ENCODE measurements at places on chromosomes 5 and 9.

- peak; percentile 57 for DNase-seq
Observed at GRCh38 chr5:10307206-10308148, at the start of gene CMBL. TSS of gene CMBL (minus strand) at chr5:10307902. CDS start at chr5:10290762, 17,140 bp downstream.

DNA sequence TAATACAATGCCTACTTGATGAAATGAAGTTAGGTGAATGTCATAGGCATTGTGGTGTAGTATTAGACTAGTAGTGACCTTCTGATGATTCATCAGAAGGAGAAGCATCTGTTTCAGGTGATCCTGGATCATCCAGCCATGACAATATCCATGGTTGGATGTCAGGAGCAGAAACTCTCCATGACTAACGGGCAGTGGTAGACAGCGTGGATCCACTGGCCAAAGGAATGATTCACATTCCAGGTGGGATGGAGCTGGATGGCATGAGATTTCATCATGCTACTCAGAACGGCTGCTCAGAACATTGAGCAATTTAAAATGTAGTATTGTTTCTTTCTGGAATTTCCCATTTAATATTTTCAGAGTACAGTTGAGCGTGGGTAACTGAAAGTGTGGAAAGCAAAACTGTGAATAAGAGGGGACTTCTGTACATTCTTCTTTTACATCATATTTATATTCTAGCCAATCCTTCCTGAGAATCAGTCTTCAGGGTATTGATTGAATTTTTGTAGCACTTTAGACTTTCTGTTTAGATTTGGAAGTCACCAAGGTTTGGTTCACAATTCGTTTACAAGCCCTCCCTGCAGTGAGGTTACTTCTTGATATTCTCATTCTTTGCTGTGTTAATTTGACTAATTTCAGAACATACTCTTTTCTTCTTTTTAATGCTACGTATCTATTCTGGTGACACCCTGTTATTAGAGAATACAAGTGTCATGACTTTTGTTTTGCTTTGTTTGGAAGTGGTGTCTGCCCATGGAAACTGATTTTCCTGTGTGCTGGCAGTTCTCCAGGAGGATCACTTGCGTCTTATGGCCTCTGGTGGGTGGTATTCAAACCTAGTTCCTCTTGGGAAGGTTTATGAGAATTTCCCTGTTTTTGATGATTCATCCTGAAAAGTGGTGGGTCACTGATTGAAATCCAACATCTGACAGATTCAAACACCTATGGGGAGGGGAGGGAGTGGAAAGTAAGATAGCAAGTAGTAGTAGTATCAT is 12.2 kb upstream of the CLINT1 start:
- peak; percentile 78 for DNase-seq

GRCh38 chr5:145484158-145484557 is 351.0 kb downstream of the PRELID2 start:
- DNase-seq = peak; percentile 93

- no peak for DNase-seq
Observed at GRCh38 chr9:37432020-37432419, 9.5 kb downstream of the GRHPR start.

GRCh38 chr5:106521701-106522100 is 1149.0 kb downstream of the EFNA5 start:
- DNase-seq = peak; percentile 26

- no peak for DNase-seq
Observed at GRCh38 chr5:33737284-33737683, 154.5 kb downstream of the ADAMTS12 start.

- peak; percentile 19 for DNase-seq
Observed at GRCh38 chr5:142386137-142387023, 61.6 kb upstream of the SPRY4 start.

DNA sequence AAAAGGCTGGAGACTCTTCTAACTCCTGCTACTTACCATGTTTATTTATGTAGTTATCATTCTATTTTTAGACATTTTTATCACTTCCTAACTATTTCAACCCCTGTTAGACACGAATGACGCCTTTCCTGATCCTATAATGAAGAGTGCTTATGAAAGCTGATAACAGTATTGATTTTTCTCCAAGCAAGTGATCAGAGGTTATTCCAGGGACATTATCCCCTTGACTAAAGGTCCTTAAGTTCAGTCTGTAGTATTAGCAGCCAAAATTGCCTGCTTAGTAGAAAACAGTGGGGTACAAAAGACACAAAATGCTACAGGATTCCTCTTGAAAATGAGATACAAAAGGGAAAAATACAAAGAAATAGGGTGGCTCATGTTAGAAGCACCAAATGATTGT is 235.6 kb downstream of the DNAH5 start:
- no peak for DNase-seq

GRCh38 chr5:135593886-135594285 is 15.1 kb upstream of the CXCL14 start:
- no peak for DNase-seq

DNA sequence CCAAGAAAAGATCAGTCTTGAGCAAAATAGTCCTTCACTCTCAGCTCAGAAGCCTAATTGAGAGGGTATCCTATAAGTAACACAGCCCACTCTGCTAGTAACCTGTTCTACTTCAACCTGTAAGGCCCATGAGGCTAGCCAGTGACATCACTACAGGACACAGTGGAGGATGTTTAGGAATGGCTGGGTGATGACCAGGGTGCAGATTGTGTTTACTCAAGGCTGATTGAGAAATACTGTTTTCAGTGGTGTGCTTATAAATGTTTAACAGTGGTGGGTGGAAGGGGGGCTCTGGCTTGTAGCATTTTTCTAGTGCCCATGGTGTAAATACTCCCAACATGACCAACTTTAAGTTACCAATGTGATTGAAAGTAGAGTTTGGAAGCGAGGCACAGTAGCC is 159.8 kb upstream of the CCDC152 start:
- no peak for DNase-seq

DNA sequence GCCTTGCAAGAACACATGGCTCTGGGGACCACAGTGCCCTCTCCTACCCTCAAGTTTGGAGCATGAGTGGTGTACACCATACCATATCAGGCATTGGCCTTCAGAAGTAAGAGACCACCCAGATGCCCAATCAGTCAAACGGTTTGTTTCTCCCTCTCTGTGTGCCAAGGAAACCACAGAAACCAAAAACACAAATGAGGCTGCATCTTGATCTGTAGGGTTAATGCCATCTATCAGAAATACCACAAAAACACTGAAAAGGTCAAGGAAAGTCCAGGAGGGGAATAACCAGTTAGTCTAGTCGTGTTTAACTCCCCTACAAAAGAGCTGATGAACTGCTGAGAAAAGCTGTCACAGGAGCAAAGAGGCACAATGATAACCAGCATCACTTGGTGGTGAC is 78.4 kb downstream of the INSYN2B start:
- no peak for DNase-seq

- DNase-seq = no peak
Observed at GRCh38 chr9:123355761-123356431, at the start of gene CRB2. TSS of gene CRB2 (plus strand) at chr9:123356197. CDS start at chr9:123356261, 64 bp downstream.

DNA sequence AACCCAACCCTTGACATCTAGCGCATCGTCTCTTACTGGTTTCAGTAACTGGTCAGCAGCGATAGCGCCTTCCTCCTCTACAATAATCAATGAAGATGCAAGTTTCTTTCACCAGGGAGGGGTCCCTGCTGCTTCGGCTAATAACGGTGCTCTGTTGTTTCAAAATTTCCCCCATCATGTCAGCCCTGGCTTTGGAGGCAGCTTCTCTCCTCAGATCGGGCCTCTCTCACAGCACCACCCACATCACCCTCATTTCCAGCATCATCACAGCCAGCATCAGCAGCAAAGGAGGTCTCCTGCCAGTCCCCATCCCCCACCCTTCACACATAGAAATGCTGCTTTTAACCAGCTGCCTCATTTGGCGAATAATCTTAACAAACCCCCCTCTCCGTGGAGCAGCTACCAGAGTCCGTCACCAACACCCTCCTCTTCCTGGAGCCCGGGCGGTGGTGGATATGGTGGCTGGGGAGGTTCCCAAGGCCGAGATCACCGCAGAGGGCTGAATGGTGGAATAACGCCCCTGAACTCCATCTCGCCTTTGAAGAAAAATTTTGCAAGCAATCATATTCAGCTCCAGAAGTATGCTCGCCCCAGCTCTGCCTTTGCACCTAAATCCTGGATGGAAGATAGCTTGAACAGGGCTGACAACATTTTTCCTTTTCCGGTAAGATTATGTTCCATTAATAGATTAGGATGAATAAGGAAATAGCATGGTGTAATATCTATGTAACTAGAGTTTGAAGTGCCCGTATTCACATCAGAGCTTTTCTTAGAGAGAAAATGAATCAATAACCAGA is 2.2 kb downstream of the CPEB4 start:
- peak; percentile 17 for DNase-seq

DNA sequence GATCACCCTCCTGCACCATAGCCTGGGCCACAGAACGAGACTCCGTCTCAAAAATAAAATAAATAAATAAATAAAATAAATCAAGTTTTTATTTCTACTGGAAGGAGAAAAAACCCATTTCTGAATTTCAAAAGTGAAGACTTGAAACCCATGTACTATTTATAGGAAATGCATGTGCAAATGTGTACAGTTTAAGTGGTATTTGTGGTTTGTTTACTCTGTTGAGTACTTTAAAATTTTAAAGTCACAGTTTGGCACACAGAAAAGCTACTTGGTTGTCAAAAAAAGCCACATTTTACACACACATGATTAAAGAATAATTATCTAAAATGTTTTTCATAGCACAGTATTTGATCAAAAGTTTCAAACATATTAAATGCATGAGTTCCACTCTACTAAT is 43.6 kb downstream of the NR3C1 start:
- DNase-seq = no peak

- peak; percentile 29 for DNase-seq
Observed at GRCh38 chr9:126558051-126558665, 55.6 kb upstream of the LMX1B start.

DNA sequence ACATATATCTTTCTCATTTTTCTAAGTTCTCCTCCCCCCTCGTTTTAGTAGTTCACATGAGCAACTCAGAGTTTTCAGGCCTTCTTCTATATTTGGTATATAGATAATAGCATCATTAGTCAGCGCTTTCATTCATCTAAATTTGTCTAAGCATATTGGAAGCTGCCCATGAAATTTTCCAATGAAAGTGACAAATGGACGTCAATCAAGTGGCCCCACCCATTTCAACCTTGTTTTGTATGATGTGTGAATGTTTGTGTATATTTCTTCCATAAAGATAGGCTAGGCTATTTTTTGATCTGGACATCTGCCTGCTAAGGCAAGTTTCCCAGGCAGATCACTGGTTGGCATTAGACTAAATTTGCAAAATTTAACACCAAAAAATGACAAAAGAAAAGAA is 104.0 kb upstream of the SSBP2 start:
- DNase-seq = no peak

DNA sequence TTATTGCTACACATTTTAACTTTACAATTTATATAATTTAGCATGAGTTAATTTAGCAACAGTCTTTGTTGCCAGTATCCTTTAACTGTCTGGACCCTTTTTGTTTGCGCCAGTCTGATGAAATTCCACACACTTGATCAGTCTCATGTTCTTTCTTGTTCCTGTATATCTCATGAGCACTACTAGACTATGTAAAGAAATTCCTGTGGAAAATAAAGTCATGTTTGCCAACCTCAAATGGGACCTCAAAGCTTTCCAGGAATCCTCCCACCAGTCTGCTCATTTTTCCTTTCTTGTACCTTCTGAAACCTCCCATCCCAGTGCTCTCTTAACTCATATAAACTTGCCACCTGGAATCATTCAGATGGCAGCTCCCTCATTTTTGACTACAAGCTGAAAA is 8.0 kb downstream of the DMXL1 start:
- DNase-seq = no peak

DNA sequence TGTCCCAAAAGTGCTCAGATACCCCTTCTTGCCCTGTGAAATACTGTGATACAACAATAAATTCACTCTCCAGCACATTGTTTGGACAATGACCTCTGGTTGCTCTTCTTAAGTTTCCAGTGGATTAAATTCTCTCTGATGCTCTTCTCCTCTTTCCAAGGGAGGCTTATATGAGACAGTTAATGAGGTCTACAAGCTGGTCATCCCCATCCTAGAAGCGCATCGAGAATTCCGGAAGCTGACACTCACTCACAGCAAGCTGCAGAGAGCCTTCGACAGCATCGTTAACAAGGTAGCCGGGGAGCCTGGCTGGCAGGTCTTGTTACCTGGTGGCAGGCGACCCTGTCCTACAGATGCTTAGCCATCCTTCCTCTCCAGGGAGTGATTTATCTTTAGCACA is 226.5 kb downstream of the DOCK8 start:
- DNase-seq = no peak

GRCh38 chr5:111927191-111927590 is 170.2 kb upstream of the NREP start:
- DNase-seq = peak; percentile 50

GRCh38 chr5:98069876-98070512 is 703.5 kb upstream of the RGMB start:
- peak; percentile 50 for DNase-seq

- no peak for DNase-seq
Observed at GRCh38 chr5:180461303-180461702, 32.9 kb upstream of the CNOT6 start.

DNA sequence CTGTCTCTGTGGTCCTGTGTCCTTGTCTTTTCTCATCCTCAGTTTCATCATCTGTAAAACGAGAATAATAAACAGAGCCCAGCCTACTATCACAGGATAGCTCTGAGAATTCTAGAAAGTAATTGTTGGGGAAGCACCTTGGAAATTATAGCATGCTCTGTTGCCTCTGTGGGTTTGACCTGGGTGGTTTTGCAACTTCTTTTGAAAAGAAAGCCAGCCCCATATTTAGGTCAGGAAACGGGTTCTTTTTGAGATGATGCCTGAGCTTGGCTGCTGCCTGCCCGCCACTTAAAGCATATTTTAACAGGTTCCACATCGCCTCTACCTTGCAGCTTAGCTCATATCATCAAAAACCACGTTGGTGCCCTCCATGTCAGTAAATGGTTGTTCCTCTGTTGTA is 111.1 kb downstream of the TLR4 start:
- DNase-seq = no peak

DNA sequence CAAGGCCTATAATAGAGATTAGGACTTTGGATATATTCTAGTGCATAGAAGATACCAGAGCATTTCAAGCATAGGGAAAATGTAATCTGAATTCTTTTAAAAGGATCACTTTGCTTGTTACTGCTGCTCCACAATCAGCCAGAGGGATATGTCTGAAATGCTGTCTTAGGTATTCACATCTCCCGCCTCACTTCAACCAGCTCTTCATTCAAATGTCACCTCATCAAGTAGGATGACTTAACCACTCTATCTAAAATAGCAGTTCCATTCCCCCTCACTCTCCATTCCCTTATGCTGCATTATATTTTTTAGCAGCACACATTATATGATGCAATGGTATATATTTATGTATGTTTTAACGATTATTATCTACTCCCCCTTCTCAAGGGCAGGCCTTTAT is 500.3 kb upstream of the GRIA1 start:
- no peak for DNase-seq

DNA sequence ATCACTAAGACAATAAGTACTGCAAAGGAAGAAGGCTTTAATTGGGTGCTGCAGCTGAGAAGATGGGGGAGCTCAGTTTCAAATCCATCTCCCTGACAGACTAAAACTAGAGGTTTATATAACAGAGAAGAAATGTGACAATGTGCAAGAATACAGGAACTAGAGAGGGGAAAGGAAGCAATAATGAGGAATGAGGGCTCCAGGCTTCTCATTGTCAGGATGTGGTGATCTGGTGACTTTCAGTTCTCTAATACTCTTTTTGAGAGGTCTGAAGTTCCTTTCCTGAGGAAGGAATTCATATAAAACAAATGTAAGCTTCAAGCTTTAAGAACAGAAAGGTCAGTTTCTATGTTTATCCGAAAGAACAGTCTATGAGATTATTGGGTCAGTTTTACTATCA is 42.5 kb upstream of the SPATA31E1 start:
- no peak for DNase-seq

GRCh38 chr5:112656451-112656850 is 81.2 kb upstream of the APC start:
- no peak for DNase-seq

GRCh38 chr9:78221425-78221824 is 14.4 kb upstream of the CEP78 start:
- DNase-seq = peak; percentile 58

All from fibroblast of mammary gland (primary cell).